Liver (tissue), 10 donors: ENCODE measurements at places on chromosomes 12 and 14.

DNA sequence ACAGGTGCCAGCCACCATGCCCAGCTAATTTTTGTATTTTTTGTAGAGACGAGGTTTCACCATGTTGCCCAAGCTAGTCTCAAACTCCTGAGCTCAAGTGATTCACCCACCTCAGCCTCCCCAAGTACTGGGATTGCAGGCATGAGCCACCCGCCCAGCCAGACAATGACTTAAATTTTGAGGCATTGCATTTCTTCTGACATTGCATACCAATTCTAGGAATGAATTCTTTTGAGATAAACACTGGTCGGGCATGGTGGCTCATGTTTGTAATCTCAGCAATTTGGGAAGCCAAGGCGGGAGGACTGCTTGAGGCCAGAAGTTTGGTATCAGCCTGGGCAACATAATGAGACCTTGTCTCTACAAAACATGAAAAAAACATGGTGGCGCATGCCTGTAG is 2.5 kb upstream of the CELA1 start:
- DNase-seq: no peak

DNA sequence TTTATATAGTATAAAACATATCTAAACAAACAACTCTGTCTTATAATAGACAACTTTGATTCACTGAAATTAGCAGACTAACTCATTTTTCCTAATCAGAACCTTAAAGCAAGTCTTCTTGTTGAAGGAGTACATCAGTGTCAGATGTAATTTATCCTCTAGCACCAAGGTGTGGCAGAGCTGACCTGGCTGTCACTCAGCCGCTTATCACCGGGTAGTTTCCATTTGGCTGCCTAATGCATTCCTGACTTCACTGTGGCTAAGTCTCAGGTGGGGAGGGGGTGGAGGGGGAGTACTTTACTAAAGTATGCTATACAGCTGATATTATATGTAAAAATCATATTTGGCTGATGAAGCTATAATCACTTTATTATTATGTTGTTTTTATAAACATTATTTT is 339.9 kb upstream of the RGS6 start:
- no peak for DNase-seq

DNA sequence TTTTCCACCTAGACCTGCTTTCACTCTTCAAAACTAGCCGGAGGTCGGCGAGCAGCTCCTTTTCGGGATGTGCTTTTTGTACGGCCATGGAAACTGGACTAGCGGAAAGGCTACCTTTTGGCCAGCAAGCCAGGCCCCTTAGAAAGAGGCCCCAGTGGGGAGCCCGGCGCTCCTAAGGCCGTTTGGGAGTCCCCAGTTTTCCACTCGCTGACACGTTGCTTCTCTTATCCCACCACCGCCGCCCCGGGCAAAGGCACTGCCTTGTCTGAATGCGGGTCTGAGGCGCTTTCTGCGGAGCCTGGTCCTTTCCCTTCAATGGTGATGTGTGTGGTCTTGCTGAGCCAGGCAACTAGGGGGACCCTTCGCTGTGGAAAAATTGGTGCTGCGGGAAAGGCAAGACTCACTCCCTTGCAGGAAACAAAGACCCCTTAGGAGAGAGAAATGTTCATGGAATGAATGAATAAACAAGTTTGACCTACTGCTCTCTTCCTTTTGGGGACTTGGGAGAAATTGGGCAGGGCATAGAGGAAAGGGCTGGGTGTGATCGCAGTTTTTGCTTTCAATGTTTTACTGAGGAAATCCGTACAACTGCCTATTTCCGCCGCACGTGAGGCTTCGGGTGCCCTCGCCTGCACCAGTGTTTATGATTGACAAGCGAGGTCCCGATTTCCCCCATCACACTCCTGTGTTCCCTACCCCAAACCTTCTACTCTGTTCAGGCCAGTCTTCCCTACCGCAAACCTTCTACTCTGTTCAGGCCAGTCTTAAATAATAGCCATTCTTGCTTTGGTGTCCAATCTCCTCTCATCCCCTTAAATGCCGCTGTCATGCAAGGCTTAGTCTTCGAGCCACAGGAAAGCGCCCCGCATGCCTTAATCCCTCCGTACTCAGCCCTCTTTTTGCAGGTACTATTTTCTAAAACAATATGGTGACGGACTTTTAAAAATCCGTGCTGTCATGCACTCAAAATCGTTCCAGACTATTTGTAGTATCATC is 1.0 kb upstream of the SLC38A2 start:
- peak; percentile 66 for DNase-seq

- no peak for DNase-seq
Measured at GRCh38 chr14:55582746-55583145, 2.7 kb downstream of the KTN1 start.

DNA sequence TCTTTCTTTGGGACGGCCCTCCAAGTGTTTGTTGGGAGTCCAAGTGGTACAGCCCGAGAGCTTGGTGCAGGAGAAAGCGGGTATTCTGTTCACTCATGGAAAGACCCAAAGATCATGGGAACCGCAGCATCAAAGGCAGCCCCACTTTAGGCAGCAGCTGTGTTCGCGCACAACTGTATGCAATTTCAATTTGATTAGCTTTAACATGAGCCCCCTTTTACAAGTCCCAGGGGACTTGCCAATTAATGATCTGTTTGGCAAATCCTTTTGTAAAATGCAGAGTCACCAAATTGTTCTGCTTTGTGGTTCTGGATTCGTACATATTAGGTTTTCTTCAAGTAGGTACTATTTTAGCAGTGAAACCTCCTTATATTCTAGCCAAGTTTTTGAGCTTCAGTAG is 217.7 kb downstream of the AACS start:
- DNase-seq: no peak

GRCh38 chr12:15700595-15700994 is 88.6 kb downstream of the EPS8 start:
- DNase-seq: no peak

DNA sequence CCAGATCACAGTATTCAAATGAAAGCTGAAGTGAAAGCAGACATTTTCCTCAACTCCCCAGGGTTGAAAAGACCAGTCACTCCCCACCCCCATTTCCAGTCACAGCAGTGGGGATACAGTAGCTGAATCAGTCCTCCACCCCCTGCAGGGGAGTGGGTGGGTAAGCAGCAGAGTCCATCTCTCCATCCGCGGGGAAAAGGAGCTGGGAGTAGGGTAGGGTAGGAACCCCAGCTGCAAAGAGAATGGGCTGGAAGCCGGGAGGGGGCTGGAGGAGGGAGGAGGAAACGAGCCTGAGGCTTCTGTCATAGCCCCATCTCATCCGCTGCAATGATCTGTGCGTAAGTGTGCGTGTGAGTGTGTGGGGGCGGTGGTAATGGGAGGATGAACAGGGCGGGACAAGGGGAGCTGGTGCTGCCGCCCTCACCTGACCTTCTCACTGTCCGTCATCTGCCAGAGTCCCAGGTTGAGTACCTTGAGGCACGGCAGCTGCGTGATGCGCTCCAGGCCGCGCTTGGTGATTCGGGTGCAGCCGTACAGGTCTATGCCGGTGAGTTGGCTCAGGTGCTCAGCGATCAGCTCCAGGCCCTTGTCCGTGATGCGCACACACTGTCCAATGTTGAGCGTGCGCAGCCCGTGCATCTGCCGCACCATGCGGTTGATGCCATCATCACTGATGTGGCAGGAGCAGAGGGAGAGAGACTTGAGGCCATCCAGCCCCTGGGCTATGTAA is 1.8 kb downstream of the FBXL14 start:
- no peak for DNase-seq

GRCh38 chr12:30880813-30881212 is 45.7 kb upstream of the TSPAN11 start:
- no peak for DNase-seq

DNA sequence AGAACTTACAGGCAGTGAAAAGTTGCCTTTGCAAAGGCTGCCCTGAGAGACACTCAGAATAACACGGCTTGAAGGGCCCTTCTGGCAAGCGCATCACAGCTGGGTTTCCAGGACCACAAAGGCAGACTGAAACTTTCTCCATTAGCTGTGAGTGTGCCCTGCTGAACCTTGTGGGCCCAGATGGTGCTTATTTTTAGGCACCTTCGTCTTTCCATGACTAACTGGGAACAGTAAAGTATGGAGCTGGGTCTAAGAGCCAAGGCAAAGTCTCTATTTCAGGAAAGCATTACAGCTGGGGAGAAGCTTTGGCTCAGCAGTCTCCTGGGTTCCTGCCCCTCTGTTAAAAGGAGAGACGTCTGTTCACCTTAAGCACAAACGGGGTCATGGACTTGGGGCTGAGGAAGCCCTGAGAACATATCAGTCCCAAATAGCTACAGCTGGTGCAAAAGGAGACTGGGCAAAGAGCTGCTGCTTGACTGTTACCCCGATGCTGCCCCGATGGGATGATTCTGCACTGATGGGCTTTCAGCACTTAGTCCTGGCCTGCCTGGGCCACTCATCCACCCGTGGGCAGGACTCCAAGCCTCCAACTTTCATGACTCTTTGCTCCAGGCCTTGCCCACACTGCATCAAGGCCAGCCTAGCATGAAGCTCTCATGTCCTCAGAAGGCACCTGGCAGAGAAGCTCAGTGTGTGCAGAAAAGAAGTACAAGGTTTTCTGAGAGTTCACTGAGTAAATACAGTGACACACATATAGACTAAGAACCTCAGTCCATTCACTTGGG is 248.3 kb downstream of the PHLDA1 start:
- DNase-seq: no peak

- no peak for DNase-seq
Measured at GRCh38 chr12:114272605-114273004, 133.3 kb downstream of the TBX5 start.

- DNase-seq: no peak
Measured at GRCh38 chr12:82758749-82759330, 72.1 kb downstream of the TMTC2 start.

DNA sequence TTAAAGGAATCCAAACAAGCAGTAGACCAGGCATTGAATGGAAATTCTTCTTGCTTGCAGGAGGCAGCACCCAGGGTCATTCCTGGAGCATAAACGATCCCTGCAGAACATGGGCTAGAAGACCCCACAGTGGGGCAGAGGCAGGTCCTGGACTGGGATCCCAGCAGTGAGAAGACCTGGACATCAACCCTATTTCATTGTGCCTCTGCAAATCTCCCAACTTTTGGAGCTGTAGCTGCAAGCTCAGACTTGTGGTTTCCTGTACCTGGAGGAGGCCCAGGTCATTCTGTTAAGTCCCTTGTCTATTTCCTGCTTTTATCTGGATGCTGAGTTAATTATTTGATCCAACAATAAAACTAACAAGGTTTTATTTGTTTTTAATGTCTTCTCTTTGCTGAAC is 61.7 kb downstream of the CALM1 start:
- no peak for DNase-seq

DNA sequence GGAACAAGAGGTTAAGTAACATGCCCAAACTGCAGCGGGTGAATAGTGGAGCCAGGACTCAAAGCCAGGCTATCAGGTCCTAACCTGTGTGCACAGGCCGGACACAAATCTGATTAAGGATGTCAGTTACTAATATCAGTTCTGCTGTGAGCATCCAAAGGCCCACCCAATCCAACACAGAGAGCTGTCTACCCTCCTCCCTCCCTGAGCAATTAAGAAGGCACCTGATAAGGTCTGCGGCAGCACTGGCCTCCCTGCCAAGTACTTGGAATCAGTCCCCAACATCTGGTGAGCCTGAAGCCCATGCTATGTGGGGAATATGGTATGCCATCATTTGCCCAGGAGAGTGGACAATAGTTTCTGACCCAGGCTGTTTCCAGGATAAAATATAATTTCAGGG is 3.9 kb downstream of the HEBP1 start:
- DNase-seq: peak; percentile 59

- no peak for DNase-seq
Measured at GRCh38 chr12:79423560-79423959, 267.2 kb downstream of the PAWR start.

DNA sequence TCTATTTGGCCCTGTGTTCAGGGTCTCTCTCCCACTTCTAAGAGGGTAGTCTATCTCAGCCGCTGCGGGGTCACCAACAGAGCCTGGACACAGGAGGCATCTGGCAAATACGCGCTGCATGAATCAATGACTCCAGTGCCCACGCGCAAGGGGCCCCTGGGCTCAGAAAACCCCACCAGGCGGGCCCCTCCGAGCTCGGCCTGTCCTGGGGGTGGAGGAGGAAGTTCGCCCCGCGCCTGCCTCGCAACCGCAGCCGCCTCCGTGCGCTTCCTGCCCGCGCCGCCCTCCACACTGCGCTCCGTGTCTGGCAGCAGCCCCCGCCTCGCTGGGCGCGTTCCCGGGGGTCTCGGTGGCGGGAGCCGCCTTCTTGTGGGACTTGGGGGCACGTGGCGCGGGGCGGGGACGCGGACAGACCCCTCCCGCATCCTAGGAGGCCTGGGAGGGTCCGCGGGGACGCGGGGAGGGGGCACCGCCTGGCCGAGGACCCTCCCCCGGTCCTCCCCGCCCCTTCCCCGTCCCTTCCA is 811 bp upstream of the FBRSL1 start:
- DNase-seq: no peak

GRCh38 chr12:119748497-119748896 is 80.6 kb downstream of the PRKAB1 start:
- no peak for DNase-seq

DNA sequence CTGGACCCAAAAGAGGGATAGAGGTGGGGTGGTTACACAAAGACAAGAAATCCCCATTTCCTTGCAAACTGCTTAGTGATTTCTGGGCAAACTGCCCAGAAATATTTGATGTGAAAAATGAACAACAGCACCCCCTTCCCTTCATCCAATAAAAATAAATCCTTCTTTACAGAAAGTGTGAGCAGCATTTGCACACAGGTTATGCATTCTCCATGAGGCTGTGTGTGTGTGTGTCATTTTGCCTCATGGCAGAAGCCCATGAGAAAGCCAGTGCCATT is 17.2 kb upstream of the NRXN3 start:
- no peak for DNase-seq

GRCh38 chr14:100307766-100308426 is 1.7 kb upstream of the SLC25A29 start:
- DNase-seq: no peak

- DNase-seq: no peak
Measured at GRCh38 chr12:51883295-51883694, 4.6 kb upstream of the ANKRD33 start.

DNA sequence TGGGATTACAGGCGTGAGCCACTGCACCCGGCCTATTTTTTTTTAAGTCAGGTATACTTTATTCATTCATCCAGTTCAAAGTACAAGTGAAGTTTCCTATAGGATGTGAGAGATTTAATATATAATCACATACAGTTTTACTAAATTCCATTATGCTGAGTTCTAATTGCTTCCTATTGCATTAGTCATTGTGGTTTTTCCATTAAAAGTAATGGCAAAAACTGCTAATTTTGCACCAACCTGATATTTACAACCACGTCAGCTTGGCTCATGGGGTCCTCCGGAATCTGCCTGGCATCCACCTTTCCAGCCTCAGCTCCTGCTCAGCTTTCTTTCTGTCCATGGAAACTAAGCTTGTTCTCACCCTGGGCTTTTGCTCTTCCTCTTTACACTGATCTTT is 67.0 kb upstream of the CSRP2 start:
- DNase-seq: no peak

- no peak for DNase-seq
Measured at GRCh38 chr14:72845683-72846082, 48.2 kb downstream of the DPF3 start.
